ENCODE measurements at places on chromosomes 3 and 15. TPM values are rescaled to one million over a fixed set of nuclear protein-coding genes. Genes with fewer than 3 reads are reported as not detected.
A peak's percentile ranks its signal among the peaks of the same experiment; 100 is the strongest.

PLS1 gene
- total RNA-seq: 1.3 TPM

DNA sequence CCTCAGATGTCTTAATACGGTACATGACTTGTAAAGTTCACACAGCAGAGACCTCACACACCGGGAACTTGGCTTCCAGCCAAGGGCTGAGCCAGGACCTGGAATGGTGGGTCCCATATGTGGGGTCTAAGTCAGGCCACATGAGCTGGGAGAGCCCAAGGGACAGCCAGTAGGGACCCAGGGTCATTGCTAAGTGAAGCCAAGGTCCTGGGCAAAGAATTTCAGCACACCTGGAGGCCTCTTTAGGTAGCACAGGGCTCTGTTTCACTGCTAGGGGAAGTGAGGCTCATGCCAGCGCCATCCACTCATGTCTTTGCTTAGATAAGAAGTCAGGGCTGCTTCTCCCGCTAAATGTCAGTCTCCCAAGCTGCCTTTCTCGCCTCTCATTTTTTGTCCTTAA is 116.6 kb upstream of the TLE3 start:
- DNase-seq: no peak

- no peak for DNase-seq
These were observed 7.2 kb upstream of the IQCF6 start for GRCh38 chr3:51786267-51786666.

DNA sequence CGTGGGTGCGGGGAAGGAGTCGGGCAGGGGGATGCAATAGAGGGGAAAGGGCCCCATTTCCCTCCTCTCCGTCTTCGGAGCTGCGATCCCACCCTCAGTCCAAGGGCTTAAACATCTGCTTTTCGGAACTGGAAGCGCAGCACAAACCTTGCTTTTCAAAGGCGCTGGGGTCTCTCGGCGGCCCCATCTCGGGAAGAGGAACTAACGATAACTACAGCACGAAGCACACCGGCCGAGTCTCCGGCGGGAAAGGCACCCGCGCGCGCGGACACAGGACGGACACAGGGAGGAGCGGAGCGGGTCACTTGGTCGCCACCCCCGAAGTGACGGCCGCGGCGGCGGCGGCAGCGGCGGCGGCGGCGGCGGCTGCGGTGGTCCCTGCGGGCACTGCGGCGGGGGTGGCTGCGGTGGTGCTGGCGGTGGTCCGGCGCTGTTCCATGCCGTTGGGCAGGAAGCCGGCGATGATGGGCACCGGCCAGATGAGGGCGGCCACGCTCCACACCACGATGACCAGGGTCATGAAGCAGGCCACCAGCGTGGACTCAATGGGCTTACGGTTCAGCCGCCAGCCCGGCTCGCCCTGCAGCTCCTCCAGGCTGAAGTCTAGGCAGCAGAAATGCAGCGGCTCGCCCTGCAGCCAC is 1.1 kb downstream of the TMEM158 start:
- DNase-seq: peak; percentile 90
